Left kidney (tissue), 8 donors: ENCODE measurements at places on chromosomes 16 and 17.

GRCh38 chr16:57657228-57657627 is 10.9 kb upstream of the ADGRG3 start:
- DNase-seq, result no peak

DNA sequence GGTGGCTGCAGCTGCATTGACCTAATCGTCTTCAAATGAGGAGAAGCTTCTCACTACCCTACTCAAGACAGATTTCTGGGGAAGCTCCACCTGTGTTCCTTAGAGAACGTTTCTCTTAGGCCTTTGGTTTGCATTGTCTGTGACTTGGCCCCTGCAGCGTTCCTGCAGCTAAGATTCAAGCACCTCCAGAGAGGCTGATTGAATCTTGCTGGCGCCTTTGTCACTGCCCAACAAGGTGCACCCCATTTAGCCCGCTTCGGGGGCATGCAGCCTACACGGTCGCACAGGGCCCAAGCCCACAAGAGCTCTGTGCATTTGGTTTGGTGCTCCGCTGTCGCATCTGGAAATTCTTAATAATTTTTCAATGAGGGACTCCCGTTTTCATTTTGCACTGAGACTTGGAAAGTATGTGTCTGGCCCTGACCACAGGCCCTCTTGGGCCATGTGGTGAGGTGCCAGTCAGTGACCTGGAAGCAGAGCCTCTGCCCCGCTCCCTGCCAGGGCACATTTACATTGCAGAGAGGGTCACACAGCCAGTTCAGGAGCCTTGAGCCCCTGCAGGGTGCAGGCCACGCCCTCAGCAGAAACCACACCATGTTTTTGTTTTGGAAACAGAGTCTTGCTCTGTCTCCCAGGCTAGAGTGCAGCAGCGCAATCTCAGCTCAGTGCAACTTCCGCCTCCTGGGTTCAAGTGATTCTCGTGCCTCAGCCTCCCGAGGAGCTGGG is 51.1 kb upstream of the CACNG5 start:
- DNase-seq, result no peak

GRCh38 chr16:82085011-82085779 is 50.1 kb downstream of the HSD17B2 start:
- DNase-seq, result no peak

GRCh38 chr16:9436175-9436574 is 344.7 kb downstream of the HAPSTR1 start:
- no peak for DNase-seq

DNA sequence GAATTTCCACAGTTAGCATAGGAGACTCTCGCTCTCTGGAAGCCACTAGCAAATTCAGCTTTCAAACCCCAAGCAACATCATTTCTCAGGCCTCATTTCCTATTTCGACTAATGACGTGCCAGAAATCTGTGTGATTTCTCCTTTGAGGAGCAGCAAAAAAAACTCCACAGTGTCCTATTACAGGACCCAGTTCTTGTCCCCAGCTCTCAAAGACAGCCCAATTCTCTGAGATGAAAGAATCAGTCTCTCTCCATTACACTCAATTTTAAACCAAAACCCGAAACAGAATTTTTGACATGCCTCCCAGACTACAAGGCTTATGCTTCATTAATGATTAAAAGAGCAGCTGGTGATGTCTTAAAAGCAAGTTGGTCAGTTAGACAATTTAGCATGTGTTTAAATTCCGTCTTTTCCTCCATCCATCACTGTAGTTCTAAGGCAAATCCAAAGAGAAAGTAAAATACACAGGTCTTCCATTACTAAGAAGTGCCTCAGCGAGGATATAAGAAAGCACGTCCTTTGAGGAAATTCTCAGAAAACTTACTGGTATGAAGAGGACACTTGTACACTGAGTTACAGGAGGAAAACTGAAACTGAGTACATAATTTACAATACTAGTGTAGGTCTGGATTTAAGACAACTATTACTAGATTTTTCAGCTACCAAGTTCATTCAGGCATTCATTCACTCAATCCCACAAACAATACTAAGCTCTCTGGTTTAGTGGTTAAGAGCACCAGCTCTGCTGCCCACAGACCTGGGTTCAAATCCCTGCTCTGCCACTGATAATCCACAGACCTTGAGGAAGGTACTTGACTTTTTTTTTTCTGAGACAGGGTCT is 12.5 kb downstream of the TOM1L2 start:
- DNase-seq, result no peak
